ENCODE measurements at places on chromosomes 12 and 14. TPM values are rescaled to one million over a fixed set of nuclear protein-coding genes. Genes with fewer than 3 reads are reported as not detected.

Gene GPR84
- not detected for total RNA-seq

Gene AKAP6
- 2.7 TPM for total RNA-seq

Gene CAPZA3
- not detected for total RNA-seq

Gene RPAP3
- total RNA-seq: 23.8 TPM

Gene UBR7
- 54.9 TPM for total RNA-seq

Gene KITLG
- 10.4 TPM for total RNA-seq

Gene AKAP5
- 0.13 TPM for total RNA-seq

GRCh38 chr14:54001189-54001878 lies 44.7 kb upstream of the BMP4 start:
- no peak for DNase-seq

DNA sequence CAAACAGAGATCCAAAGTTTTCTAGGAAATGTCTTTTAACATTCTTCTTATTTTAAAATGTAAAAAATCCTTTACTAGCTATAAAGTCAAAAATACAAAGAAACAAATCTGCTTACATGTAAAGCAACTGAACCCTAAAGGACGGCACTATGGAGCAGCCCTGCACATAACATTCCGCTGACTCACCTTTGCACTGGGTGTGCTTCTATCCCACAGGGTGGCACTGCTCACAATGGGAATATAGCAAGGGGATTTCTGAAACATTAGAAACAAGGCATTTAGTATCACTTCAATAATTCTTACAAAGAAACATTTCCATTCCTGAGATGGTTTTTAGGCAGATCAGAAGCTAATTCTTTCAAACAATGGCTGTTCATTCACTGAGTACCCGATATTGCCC lies 94.3 kb downstream of the C12orf42 start:
- DNase-seq: peak; percentile 0

- DNase-seq: no peak
Measured at GRCh38 chr14:97271451-97271960, 474.3 kb downstream of the VRK1 start.

DNA sequence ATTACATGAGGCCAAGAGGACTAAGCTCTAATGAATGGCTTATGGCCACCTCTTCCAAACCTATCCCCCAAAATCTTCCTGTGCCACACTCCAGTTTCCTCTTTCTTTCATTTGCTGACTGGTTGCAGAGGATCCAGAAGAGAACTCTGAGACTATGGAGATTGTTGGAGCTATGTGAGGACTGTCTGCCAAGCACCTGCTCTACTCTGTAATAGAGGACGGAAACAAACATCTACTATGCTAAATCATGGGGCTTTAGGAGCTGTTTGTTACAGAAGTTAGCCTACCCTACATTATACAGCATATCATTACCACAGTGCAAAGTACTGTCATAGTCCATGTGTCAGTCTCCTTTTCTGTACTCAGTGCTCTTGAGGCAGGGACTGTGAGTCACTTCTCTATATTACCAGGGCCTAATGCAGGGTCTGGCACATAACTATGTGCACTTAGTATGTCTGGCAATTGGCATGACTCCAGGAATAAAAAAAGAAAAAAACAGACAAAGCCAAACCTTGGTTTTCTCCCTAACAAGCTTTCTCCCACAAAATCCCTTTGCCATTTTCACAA lies 95.1 kb downstream of the RPAP3 start:
- DNase-seq: no peak

DNA sequence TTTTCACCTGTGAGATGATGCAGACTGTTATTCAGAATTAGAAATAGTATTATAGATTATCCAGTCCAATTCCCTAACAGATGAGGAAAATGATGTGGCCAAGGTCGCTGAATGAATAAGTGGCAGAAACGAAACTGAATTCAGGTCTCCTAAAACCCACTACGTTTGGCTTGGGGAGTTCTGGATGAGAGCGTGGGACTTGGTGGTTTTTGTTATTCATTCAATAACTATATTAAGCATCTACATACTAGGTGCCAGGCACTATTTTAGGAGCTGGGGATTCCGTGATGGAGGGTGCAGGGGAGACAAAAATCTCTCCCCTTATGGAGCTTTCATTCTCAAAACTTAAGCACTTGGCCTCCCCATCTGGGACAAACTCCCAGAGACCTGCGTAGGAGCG lies 813 bp upstream of the CCDC184 start:
- no peak for DNase-seq

DNA sequence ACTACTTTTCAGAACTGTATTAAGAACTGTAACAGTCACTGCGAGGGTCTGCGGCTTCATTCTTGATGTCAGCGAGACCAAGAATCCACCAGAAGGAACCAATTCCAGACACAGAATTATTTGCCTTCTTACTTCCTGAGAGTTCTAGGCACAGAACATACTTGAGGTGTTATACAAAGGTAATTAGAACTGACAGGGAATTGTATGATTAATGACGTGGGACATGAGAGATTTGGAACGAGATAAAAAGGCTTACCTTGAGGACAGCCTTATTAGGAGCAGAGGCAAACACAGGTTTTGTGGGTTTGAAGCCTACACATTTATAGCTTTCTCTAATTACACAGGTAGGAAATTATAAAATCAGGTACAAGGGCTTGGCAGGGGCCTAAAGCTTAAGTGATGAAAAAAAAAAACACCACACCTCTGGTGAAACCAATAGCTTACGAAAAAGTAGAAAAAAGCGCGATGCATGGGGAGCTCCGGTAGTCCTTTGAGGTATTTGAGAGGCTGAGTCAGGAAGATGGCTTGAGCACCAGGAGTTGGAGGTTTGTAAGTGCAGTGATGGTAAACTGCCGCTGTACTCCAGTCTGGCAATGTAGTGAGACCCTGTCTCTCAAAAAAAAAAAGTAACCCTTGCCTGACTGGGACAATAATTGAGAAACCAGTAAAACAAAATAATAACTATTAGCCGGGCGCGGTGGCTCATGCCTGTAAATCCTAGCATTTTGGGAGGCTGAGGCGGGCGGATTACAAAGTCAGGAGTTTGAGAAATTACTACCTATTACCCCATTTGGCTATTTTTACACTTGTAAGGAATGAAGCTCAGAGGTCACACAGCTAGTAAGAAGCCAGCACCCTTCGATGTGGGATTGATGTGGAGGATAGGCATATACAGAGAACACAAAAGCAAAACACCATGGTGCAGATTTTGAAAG lies 795 bp upstream of the ACOT2 start:
- no peak for DNase-seq

DNA sequence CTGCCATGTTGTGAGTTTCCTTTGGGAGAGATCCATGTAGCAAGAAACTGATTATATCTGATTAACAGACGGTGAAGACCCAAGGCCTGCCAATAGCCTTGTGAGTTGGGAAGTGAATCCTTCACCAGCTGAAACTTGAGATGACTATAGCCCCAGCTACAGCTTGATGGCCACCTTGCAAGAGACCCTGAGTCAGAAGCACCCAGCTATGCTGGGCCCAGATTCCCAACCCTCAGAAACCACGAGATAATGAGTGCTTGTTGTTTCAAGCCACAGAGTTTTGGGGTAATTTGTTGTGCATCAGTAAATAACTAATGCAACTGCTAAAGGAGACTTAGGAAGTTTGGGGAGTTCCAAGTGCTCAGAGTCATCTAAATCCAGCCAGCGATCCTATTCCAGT lies 80.3 kb downstream of the AVPR1A start:
- peak; percentile 7 for DNase-seq

DNA sequence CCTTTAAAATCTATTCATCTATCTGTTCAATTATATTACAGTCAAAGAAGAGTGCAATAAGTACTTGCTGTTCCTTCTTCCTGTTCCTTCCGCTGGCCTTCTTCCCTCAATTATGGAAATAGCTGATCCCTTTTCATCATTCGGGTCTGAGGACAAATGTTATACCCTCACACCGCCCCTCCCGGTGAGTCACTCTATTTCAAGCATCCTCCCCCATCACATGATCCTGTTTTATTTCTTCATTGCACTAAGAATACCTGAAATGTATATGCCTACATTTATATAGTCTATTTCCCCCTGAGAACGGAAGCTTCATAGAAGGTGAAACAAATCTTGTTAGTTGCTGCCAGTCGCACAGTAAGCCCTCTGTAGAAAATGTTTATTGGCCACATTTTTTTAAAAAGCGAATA lies 2.5 kb downstream of the SLC38A1 start:
- peak; percentile 84 for DNase-seq

DNA sequence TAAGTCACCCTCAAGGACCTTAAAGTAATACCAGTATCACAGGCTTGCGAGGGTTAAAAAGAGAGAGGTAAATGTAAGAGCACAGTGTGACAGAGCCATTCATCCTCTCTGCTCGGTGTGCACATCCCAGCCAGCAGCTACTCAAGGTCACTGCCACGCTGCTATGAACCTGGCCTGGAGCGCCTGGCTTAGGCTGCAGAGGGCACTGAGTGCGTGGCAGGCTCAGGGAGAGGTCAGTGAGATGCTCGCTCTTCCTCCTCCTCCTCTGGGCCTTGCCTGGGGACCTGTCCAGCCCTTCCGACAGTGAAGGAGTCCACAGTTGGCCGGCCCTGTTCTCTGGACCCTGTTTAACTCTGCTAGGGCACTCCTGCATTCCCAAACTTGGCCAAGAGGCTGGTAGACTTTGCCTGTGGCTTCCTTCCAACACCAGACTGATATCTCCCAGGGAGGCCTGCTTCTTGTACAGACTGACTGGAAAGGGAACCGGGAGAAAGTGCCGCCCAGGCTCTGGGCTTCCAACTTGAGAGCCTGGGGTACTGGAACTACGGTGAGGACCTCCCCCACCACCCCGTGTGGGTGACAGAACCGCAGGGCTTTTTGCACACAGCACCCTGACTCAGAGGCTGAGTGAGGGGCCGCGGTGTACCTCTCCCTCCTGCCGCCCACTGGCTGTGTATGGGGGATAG lies 62.6 kb upstream of the CORO1C start:
- no peak for DNase-seq

GRCh38 chr12:12684375-12685106 lies 11.4 kb downstream of the GPR19 start:
- DNase-seq: peak; percentile 40

DNA sequence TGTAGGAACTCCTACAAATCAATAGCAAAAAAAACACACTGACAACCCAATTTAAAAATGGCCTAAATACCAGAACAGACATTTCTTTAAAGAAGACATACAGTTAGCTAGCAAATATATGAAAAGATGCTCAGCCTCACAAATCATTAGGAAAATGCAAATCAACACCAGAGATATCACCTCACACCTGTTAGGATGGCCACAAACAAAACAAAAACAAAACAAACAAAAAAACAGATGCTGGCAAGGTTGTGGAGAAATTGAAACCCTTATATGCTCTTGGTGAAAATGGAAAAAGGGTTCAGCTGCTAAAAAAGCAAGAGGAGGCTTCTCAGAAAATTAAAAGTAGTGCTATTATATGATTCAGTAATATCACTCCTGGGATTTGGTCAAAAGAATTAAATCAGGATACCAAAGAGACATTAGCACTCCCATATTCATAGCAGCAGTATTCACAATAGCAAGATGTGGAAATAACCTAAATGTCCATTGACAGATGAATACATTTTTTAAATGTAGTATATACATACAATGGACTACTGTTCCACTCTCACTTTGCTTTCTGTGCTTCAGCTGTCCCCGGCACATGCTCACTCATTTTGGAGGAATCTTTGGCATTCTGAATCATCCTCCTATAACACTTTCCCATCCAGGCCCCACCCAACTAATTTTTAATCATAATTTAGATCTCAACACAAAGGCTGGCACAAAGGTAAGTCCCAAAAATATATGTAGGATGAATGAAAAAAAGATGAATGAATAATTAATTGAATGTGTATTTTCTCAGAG lies 99.1 kb downstream of the SYT1 start:
- DNase-seq: peak; percentile 89

DNA sequence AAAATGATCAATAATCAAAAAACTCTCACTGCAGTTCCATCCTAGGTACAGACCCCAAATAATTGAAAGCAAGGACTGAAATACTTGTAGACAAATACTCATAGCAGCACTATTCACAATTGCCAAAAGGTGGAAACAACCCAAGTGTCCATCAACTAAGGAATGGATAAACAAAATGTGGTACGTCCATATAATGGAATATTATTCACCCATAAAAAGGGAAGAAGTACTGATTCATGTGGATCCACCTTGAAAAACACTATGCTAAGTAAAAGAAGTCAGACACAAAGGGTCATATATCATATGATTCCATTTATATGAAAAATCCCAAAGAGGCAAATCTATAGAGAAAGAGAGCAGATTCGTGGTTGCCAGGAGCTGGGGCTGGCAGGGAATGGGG lies 202.8 kb downstream of the KSR2 start:
- no peak for DNase-seq

DNA sequence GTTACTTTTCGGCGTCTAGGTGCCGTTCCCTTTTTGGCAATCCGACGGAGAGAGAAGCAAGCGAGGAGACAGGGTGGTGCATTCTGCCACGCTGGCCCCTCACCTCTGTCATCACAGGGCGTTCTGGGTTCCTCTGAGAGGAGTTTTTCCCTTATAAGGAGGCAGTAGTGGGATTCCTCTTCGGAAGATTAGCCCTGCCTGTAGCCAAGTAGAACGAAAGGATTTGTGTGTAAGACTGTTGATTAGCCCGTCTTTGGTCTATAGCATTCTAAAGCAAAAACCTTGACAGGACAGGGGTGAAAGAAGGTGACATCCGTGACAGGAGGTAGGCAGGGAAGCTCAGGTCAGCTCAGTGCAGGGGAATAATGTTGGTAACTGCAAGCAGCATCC lies 9.1 kb upstream of the NEMF start:
- DNase-seq: peak; percentile 80

DNA sequence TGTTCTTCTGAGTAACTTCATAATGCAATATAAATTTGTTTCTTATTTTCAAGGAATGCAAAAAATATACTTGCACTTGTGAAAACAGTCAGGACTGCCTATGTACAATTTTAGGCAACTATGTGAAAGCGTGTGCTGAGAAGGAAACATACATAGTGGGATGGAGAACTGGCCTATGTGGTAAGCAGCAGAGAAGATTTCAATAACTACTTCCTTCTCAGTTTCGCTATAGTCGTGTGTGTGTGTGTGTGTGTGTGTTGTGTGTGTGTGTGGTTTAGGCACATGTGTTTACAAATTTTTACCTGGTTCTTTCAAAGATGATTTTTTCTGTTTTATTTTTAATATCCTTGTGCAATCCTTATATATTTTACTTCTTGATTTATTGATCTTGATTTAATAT lies 211.8 kb downstream of the LRRK2 start:
- no peak for DNase-seq

- DNase-seq: no peak
Measured at GRCh38 chr12:39037115-39037514, 131.7 kb upstream of the CPNE8 start.

- DNase-seq: no peak
Measured at GRCh38 chr14:59240356-59240755, 51.9 kb downstream of the DAAM1 start.

DNA sequence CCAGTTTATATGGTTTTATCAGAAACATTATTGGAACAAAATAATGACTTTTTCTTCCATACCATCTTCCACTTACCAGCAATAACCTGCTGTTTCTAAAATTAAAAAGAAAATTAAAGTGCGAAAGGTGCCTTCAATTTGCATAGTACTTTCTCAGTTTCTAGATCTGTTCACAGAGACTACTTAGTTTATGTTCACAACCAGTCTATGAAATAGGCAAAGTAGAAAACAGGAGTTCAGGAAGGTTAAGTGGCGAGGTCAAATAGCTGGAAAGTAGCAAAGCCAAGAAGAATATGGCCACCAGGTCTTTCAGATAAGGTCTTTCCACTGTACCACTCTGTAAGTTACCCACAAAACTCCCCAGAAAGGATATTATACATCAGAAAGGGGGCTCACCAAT lies 63.3 kb downstream of the BMP4 start:
- DNase-seq: no peak
